ENCODE measurements at places on chromosomes 11 and 22.

DNA sequence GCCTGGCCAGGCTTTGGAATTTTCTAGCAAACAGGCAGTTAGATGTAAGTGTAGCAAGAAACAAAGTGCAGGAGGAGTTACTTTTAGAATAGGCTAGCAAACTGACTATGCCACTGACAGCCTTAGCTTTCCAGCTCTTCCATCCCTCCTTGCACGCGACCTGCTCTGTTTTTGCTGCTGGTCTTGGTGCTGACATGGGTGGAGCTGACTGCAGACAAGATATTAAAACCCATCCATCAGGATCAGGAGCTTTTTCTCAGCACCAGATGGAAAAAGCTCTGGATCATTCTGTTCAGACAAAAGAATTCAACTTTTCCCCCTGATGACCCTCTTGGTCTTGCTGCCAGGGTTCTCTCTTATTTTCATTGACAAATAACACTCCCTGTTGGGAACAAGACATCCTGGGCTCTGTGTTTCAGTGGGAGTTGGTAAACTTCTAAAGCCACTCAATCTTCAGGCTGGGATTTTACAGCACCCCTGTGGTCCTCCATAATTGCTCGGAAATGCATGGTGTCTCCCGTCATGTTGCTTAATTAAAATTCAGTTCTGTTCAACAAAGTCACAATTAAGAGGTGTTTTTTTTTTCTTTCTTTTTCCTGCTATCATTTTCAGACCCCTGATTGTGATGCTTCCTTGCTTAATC, 240.0 kb upstream of the LARGE1 start:
- no peak for DNase-seq

GRCh38 chr11:77036398-77036797, 2.2 kb downstream of the B3GNT6 start:
- no peak for DNase-seq

DNA sequence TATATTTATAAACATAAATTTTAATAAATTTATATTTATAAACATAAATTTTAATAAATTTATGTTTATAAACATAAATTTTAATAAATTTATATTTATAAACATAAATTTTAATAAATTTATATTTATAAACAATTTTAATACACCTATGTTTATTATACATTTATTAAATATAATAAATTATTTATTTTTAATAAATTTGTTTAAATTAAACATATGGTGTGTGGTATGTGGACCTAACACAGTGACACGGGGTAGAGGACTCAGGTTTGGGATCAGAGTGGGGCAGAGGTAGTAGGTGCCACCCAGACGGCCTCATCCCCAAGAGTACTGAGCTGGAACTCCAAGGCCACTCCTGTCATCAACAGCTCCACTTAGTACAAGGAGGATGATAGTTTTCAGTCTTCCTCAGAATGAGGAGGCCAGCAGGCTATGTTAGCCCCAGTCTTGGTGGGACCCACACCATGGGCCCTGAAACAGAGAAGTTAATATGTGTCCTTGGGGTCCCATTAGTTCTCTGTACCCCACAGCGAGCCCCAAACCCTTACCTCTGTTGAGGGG, 46.7 kb upstream of the BID start:
- DNase-seq = no peak

DNA sequence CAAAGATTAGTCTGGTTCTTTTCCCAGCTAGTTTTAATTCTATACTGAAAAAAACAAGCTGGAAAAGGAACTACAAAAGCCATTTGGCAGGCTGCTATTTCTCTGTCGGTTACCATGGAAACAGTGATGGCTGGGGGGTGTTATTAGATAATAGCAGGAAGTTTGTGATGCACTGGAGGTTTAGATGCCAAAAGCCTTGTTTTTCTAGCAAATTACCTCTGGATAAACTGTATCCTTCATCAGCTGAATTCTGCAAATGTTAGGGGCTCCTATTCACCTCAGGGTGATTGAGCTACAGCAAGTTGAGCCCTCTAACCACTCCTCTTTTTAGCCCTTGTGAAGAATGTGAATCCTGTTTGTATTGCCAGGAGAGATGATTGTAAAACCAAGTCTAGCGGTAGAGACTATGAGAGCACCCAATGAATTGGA, 25.2 kb downstream of the ALKBH3 start:
- DNase-seq = no peak

DNA sequence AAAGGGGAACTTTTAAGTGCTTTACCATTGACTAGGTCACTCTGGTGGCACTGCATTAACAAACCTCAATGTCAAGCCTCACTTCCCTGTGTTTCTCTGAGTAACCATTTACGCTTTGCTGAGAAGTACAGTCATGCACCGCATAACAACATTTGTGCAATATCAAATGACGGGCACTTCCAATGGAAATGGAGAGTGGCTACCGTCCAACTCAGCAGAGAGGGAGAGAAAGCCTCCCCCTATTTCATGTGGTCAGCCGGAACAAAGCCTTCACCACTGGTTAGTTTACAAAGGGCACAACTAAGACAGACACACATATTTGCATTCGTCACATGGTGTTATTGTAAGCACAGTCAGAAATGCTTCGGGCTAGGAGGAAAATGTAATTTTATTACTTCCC, 117.3 kb downstream of the RASSF10 start:
- no peak for DNase-seq

Data from inflammatory macrophage treated with lipopolysaccharide for 1 hour (primary cell).